ENCODE measurements at places on chromosomes 6 and 20.

DNA sequence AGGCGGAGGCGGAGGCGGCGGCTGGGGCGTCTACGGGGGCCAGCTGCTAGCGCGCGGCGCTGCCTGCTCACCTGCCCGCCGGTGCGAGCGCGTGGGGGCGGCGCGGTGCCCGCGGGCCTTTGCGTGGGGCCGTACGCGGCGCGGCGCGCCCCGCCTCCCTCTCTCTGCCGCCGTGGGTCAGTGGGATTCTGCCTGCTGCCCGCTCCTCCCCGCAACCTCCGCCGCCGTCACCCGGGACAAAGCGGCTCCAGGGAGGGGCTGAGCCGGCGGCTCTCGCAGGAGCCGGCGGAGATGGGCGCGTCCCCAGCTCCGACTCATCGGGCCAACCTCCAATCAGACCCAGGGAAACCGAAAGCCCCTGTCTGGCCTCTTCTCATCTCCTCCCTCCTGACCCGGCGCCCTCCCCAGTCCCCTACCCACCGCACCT, at the start of gene RCAN2:
Gene RCAN2, minus strand, starts transcription at position 249 of the 427 bp plus-strand sequence.
- peak; percentile 41 for DNase-seq

DNA sequence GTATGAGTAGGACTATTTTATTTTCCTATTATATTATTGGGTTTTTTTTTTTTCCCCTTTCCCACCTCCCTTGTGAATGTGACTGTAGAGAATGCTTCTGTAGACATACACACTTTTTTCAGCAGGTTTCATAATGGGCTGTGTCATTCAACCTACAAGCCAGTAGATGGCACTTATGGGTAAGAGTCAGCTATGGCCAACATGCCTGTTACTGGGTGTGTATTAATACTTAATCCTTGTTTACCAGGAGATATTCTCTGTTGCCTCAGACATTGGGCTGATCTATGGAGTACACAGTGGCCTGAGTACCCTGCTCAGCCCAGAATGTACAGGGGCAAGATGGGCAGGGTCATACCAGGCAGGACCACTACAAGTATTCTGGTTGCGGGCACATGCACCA, 382.5 kb downstream of the EPHA7 start:
- peak; percentile 9 for DNase-seq

DNA sequence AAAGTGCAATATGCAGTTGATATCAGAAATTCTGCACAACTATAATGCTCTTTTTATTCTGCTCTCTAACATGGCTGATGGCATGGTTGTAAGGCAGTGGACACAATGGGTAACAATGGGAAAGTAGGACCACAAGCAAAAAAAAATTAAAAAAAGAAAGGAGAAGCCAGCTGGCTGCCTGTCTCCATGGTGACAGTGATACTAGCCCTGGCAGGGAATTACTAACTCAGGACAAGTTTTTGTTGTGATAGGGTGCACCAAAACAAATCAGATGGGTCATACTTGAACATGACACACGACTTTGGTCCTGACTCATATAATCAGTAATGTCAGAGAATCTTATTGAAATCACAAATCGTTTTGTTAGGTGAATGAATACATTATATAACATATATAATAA, 169.4 kb downstream of the TRDN start:
- no peak for DNase-seq

DNA sequence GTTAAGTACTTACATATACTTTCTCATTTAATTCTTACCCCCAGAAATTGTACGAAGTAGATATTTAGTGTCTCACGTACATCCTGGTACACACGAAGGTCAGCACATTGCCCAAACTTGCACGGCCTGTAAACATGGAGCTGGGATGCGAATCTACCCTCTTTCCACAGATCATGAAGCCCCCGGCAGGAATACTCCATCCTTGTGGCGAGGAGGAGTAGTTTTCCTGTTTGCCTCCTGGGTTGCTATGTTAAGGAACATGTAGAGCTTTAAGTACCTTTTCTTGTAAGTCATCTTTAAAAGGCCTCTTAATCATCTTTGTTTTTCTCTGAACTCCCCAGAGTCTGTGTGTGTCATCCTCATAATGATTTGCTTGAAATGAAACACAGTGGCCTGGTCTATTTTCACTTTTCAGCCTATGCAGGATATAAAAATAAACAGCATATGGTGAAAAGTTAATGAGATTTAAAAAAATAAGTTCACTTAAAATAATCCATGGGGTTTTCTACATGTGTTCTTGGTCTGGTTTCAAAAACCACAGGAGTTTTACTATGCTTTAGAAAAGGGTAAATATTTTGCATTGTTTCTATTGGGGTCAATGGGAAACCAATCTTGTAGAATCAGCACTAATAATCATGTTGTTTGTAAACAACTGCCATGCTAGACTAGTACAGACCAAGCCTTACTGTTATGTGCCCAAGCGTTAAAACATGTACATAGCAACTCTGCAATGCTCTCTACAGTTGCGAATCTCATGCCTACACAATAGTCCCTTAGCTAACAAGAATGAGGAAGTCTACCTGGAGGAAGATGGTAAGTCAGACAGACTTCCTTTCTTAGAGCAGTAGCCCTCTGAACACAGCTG, 9.3 kb upstream of the ARID1B start:
- DNase-seq = no peak

DNA sequence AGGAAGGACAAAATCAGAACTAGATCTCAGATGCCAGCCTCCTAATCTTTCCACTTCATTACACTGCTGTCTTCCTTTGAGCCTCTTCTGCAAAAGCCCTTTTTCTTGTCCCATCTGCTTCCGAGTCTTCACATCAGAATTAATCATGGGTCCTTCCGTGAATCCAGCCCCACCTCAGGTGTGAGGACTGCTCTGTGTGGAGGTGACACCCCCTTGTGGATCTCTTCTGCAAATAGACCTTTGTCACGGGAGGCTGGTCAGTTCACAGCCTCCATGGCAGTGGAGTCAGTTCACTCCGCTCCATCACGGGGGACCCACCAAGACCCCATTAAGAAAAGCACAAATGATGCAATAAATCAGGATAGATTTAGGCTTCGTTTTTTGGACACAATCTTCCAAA, 171.1 kb downstream of the ADAT2 start:
- DNase-seq = peak; percentile 31

- DNase-seq = no peak
Measured at GRCh38 chr6:6402591-6402990, 82.1 kb upstream of the F13A1 start.
